A549 treated with dexamethasone at 1 μM for 4 hours (cell line): ENCODE measurements at places on chromosomes 3 and 15. TPM values are rescaled to one million over a fixed set of nuclear protein-coding genes. Genes with fewer than 3 reads are reported as not detected.

CCDC54 gene
- not detected in 5 replicates for total RNA-seq

CLDN18 gene
- not detected in 5 replicates for total RNA-seq

CNTN6 gene
- not detected in 5 replicates for total RNA-seq

KBTBD13 gene
- total RNA-seq, result not detected in 5 replicates

ITGA11 gene
- 2.8 to 8.3 TPM (median 5.2 TPM) in 5 replicates for total RNA-seq

ATP8B4 gene
- 0.72 to 1.1 TPM (median 0.94 TPM) in 5 replicates for total RNA-seq

CFAP91 gene
- 0.21 to 0.32 TPM (median 0.23 TPM) in 4 of 5 replicates, not detected in the other for total RNA-seq

PYGO1 gene
- total RNA-seq, result 6.5 to 9.7 TPM (median 8.2 TPM) in 5 replicates

PRR20G gene
- total RNA-seq, result 1.8 to 2.6 TPM (median 2.0 TPM) in 5 replicates

DPPA2 gene
- 0.06 TPM in 1 of 5 replicates, not detected in the others for total RNA-seq

SERINC4 gene
- total RNA-seq, result 0.06 to 0.15 TPM (median 0.09 TPM) in 5 replicates

HRG gene
- total RNA-seq, result not detected in 5 replicates

TTBK2 gene
- total RNA-seq, result 1.1 to 3.0 TPM (median 2.2 TPM) in 5 replicates

EXD1 gene
- 0.35 TPM in 1 of 5 replicates, not detected in the others for total RNA-seq

PPP1R14D gene
- 0.14 to 0.21 TPM (median 0.19 TPM) in 3 of 5 replicates, not detected in the others for total RNA-seq

HIGD2B gene
- 0.10 TPM in 1 of 5 replicates, not detected in the others for total RNA-seq

KNL1 gene
- 5.3 to 8.7 TPM (median 8.0 TPM) in 5 replicates for total RNA-seq

FBXW12 gene
- not detected in 5 replicates for total RNA-seq

VEPH1 gene
- 0.25 to 0.73 TPM (median 0.48 TPM) in 5 replicates for total RNA-seq

REC114 gene
- not detected in 5 replicates for total RNA-seq

AMT gene
- total RNA-seq, result 0.14 to 0.37 TPM (median 0.22 TPM) in 5 replicates

GOLGA8T gene
- total RNA-seq, result 1.1 to 1.9 TPM (median 1.6 TPM) in 5 replicates

ZDHHC23 gene
- 2.4 to 4.0 TPM (median 3.5 TPM) in 5 replicates for total RNA-seq

LYZL4 gene
- not detected in 5 replicates for total RNA-seq

PTPRG gene
- 2.3 to 3.8 TPM (median 3.4 TPM) in 5 replicates for total RNA-seq

CDHR4 gene
- 0.15 to 0.26 TPM (median 0.24 TPM) in 5 replicates for total RNA-seq

CAMK2N2 gene
- 0.96 to 2.0 TPM (median 1.5 TPM) in 5 replicates for total RNA-seq

SLC12A1 gene
- total RNA-seq, result not detected in 5 replicates

RBP2 gene
- not detected in 5 replicates for total RNA-seq

TMEM207 gene
- not detected in 5 replicates for total RNA-seq

SLC28A1 gene
- total RNA-seq, result 0.04 TPM in 1 of 5 replicates, not detected in the others

ATP13A5 gene
- not detected in 5 replicates for total RNA-seq

GABRR3 gene
- not detected in 5 replicates for total RNA-seq

TMEM45A gene
- 1.7 to 2.8 TPM (median 2.4 TPM) in 5 replicates for total RNA-seq

IL17RC gene
- 26.8 to 35.6 TPM (median 28.7 TPM) in 5 replicates for total RNA-seq

SHC4 gene
- 0.71 to 1.3 TPM (median 1.1 TPM) in 5 replicates for total RNA-seq

SLC9C1 gene
- total RNA-seq, result not detected in 5 replicates

MEX3B gene
- total RNA-seq, result 2.9 to 4.7 TPM (median 3.9 TPM) in 5 replicates

SCAMP5 gene
- 10.4 to 12.6 TPM (median 10.5 TPM) in 5 replicates for total RNA-seq

FSIP1 gene
- 0.58 to 1.2 TPM (median 0.95 TPM) in 5 replicates for total RNA-seq

GATA2 gene
- 3.9 to 5.7 TPM (median 4.6 TPM) in 5 replicates for total RNA-seq

BMF gene
- 1.5 to 2.4 TPM (median 1.9 TPM) in 5 replicates for total RNA-seq

HYKK gene
- total RNA-seq, result 5.5 to 6.6 TPM (median 6.2 TPM) in 5 replicates

TRH gene
- not detected in 5 replicates for total RNA-seq

SCG3 gene
- 0.04 to 0.10 TPM (median 0.05 TPM) in 4 of 5 replicates, not detected in the other for total RNA-seq

AP2M1 gene
- total RNA-seq, result 277 to 297 TPM (median 292 TPM) in 5 replicates

CCDC39 gene
- not detected in 5 replicates for total RNA-seq

PDCD7 gene
- 24.3 to 28.7 TPM (median 27.5 TPM) in 5 replicates for total RNA-seq

ZNF774 gene
- 0.71 to 1.6 TPM (median 1.3 TPM) in 5 replicates for total RNA-seq

EPHB1 gene
- 0.07 to 0.24 TPM (median 0.09 TPM) in 4 of 5 replicates, not detected in the other for total RNA-seq

C2CD4A gene
- total RNA-seq, result 0.11 to 0.14 TPM (median 0.12 TPM) in 5 replicates

NRG4 gene
- total RNA-seq, result 0.25 to 1.1 TPM (median 0.68 TPM) in 5 replicates

RCCD1 gene
- 23.7 to 41.5 TPM (median 29.0 TPM) in 5 replicates for total RNA-seq

SLC28A2 gene
- total RNA-seq, result not detected in 5 replicates

GPR176 gene
- total RNA-seq, result 7.7 to 11.2 TPM (median 10.0 TPM) in 5 replicates

PRTG gene
- 8.6 to 10.8 TPM (median 10.0 TPM) in 5 replicates for total RNA-seq

GDPGP1 gene
- 3.6 to 4.5 TPM (median 4.1 TPM) in 5 replicates for total RNA-seq

BAHD1 gene
- 9.4 to 11.6 TPM (median 11.2 TPM) in 5 replicates for total RNA-seq

LAMB2 gene
- 72.0 to 116 TPM (median 99.6 TPM) in 5 replicates for total RNA-seq
